Type B pancreatic cell (in vitro differentiated cells): ENCODE measurements at places on chromosomes 12 and 14. TPM values are rescaled to one million over a fixed set of nuclear protein-coding genes. Genes with fewer than 3 reads are reported as not detected.

OR5AU1 gene
- 0.17 TPM in 1 of 2 replicates, not detected in the other for total RNA-seq

KRT6A gene
- total RNA-seq: 9.9 and 41.6 TPM in 2 replicates

GDF3 gene
- total RNA-seq: not detected in 2 replicates

ATP5MC2 gene
- total RNA-seq: 312 and 402 TPM in 2 replicates

FSCB gene
- 0.12 TPM in 1 of 2 replicates, not detected in the other for total RNA-seq

LRP6 gene
- 57.7 and 64.0 TPM in 2 replicates for total RNA-seq

VRTN gene
- not detected in 2 replicates for total RNA-seq

GAS2L3 gene
- 27.5 and 29.4 TPM in 2 replicates for total RNA-seq

KRT77 gene
- total RNA-seq: 0.27 and 2.3 TPM in 2 replicates

GRCh38 chr14:61645247-61645646 lies 50.1 kb upstream of the HIF1A start:
- H3K4me3 ChIP-seq: no peak overlapping the region
- peaks cover 7% of the 10 kb centered on the region for H3K4me1 ChIP-seq
- H3K36me3 ChIP-seq: no peaks in the 10 kb centered on the region

DNA sequence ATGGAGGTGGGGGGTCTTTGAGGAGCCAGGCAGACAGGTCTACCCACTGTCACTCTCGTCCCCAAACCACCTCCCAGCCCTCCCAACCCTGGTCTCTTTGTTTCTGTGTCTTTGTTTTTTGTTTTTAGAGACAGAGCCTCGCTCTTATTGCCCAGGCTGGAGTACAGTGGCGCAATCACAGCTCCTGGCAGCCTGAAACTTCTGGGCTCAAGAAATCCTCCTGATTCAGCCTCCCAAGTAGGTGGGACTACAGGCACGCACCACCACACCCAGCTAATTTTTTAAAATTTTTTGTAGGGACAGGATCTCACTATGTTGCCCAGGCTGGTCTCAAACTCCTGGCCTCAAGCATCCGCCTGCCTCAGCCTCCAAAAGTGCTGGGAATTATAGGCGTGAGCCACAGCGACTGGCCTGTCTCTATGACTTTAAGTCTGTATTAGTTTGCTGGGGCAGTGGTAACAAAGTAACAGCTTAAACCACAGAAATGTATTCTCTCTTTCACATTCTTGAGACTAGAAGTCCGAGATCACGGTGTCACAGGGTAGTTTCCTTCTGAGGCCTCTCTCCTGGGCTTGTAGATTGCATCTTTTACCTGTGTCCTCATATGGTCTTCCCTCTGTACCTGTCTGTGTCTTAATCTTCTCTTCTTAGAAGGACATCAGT lies 26.1 kb downstream of the DTX1 start:
- H3K27me3 ChIP-seq: peaks cover 55% of the 10 kb centered on the region
- H3K4me3 ChIP-seq: no peak overlapping the region
- peaks cover 4% of the 10 kb centered on the region for H3K4me1 ChIP-seq
- DNase-seq: no peak
- H3K27ac ChIP-seq: no peak overlapping the region
- H3K36me3 ChIP-seq: no peaks in the 10 kb centered on the region

- peak within 1 kb of the TSS; percentile 74 for H3K27ac ChIP-seq
- H3K27me3 ChIP-seq: no peaks in the 10 kb centered on the region
- peak; percentile 94 for DNase-seq
These were observed at the start of gene TEX22 for GRCh38 chr14:105398044-105398725. Gene TEX22, plus strand, starts transcription at chr14:105398538. Its CDS starts 803 bp downstream, at chr14:105399341.

- H3K27me3 ChIP-seq: peaks cover 5% of the 10 kb centered on the region
- no peaks in the 10 kb centered on the region for H3K4me1 ChIP-seq
- no peak overlapping the region for H3K4me3 ChIP-seq
- no peaks in the 10 kb centered on the region for H3K36me3 ChIP-seq
- no peak for DNase-seq
These were observed 368.0 kb downstream of the SEC23A start for GRCh38 chr14:38735005-38735404.

GRCh38 chr12:43349863-43350262 lies 202.1 kb downstream of the ADAMTS20 start:
- H3K4me3 ChIP-seq: no peak overlapping the region
- DNase-seq: no peak
- no peak overlapping the region for H3K27ac ChIP-seq
- H3K4me1 ChIP-seq: peaks cover 8% of the 10 kb centered on the region
- peaks cover 2% of the 10 kb centered on the region for H3K27me3 ChIP-seq

- DNase-seq: no peak
- H3K27ac ChIP-seq: no peak overlapping the region
- no peak overlapping the region for H3K4me3 ChIP-seq
- no peaks in the 10 kb centered on the region for H3K36me3 ChIP-seq
- H3K4me1 ChIP-seq: peaks cover 21% of the 10 kb centered on the region
- H3K27me3 ChIP-seq: no peaks in the 10 kb centered on the region
These were observed 49.5 kb upstream of the POC1B start for GRCh38 chr12:89575374-89575773.

DNA sequence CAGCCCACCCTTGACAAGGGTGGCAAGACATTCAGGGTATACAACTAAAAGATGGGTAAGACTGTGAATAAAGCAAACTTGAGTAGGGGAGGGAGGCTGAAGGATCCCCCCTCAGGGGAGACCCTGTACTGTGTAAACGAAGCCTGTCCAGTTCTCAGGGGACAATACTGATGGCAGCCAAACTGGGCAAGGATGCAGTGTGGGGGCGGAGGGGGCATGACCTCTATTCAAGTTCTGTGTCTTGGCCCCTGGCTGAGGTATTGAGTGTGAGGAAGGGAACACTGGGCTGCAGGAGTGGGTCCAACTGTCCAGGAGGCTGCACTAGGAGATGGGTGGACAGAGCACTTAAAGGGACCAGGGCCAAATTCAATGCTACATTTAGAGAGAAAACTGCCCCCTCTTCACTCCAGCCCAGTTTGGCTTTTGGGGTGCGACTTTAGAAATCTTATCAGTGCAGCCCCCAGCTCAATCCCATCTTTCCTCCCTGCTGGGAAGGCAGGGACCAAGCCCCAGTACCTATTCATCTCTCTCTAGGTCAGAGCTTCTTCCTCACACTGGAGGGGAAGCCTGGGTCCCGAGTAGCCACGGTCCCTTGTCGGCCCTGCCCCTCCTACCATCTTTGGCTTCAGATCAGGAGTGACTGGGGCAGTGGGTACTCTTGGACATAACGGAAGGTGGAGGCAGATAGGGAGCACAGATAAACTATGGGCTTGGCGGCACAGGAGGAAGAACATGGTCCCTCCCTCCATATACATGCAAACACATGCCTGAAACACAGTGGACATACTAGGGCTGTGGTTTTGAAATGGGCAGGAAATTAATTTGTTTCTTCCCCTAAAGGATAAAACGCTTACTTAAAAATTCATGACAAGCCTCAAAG lies 11.8 kb downstream of the SLC39A5 start:
- no peak for DNase-seq
- peak overlapping the region; percentile 20 for H3K27ac ChIP-seq
- H3K27me3 ChIP-seq: no peaks in the 10 kb centered on the region

- H3K27ac ChIP-seq: no peak overlapping the region
- no peak overlapping the region for H3K4me3 ChIP-seq
- H3K36me3 ChIP-seq: no peaks in the 10 kb centered on the region
- H3K27me3 ChIP-seq: no peaks in the 10 kb centered on the region
- DNase-seq: no peak
These were observed 13.0 kb downstream of the KLRD1 start for GRCh38 chr12:10320643-10321042.

- no peak for DNase-seq
- H3K27ac ChIP-seq: no peak overlapping the region
- H3K36me3 ChIP-seq: peaks cover 29% of the 10 kb centered on the region
These were observed 147.7 kb downstream of the ERC1 start for GRCh38 chr12:1138691-1139090.

DNA sequence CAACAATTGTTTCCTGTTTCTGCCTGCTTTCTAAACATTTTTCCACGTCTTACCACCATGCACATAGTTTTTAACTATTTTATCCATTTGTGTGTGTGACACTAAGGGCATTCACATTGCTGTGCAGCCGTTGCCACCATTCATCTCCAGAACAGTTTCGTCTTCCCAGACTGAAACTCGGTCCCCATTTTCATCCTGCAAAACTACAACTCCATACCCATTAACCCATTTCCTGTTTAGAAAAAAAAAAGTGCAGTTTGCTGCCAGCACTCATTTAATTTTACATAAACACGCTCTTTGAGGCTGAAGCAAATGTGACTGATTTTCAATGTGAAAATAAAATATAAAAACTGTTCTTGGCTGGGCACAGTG lies 15.5 kb downstream of the UBC start:
- no peaks in the 10 kb centered on the region for H3K27me3 ChIP-seq
- peaks cover 12% of the 10 kb centered on the region for H3K4me1 ChIP-seq
- no peak overlapping the region for H3K4me3 ChIP-seq

DNA sequence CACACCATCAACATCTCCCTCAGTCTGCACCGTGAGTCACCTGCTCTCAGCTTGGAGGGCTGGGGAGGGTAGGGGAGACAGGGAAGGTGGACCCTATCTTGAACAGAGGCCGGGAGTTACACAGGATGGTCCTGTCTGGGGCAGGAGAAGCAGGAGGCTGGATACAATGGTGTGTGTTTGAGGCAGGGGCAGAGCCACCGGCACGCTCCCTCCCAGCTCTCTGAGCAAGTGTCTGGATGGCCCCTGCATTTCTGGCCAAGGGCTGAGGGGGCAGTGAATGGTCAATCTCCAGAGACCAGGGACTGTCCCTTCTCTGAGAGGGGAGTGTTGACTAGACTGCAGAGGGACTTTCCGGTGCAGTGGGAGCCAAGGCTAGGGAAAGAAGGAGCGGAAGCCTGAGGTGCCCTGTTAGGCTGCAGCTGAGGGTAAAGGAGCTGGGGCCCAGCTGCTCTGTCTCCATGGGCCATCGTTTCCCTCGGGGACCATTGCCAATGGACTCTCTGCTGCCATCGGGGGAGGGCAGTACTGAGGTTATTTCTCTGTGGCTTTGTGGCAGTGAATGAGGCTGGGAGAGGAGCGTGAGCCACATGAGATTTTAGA lies 1.9 kb downstream of the LRP1-AS start:
- peak overlapping the region; percentile 53 for H3K27ac ChIP-seq
- no peaks in the 10 kb centered on the region for H3K27me3 ChIP-seq
- DNase-seq: no peak
- H3K36me3 ChIP-seq: peaks cover 28% of the 10 kb centered on the region

DNA sequence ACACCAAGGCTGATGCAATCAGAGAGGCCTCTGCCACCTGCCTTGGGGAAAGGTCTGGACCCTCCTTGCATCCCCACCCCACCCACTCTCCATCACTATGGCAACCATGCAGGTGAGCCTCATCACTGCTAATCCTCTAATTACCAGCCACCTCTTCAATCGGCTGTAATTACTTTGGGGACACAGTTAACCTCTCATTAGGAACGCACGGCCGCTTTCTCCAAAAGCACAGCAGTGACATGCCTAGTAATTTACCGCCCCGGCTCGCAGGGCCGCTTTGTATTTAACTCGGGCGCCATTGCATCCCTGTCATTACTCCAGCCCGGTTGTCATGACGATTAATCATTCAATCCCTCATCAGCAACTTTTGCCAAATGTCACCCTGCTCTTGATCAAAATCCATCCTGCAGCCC lies 36.3 kb upstream of the FAM222A start:
- no peak for DNase-seq
- H3K27me3 ChIP-seq: peaks cover 30% of the 10 kb centered on the region
- no peak overlapping the region for H3K27ac ChIP-seq
- H3K4me1 ChIP-seq: peaks cover 9% of the 10 kb centered on the region
- H3K36me3 ChIP-seq: no peaks in the 10 kb centered on the region

DNA sequence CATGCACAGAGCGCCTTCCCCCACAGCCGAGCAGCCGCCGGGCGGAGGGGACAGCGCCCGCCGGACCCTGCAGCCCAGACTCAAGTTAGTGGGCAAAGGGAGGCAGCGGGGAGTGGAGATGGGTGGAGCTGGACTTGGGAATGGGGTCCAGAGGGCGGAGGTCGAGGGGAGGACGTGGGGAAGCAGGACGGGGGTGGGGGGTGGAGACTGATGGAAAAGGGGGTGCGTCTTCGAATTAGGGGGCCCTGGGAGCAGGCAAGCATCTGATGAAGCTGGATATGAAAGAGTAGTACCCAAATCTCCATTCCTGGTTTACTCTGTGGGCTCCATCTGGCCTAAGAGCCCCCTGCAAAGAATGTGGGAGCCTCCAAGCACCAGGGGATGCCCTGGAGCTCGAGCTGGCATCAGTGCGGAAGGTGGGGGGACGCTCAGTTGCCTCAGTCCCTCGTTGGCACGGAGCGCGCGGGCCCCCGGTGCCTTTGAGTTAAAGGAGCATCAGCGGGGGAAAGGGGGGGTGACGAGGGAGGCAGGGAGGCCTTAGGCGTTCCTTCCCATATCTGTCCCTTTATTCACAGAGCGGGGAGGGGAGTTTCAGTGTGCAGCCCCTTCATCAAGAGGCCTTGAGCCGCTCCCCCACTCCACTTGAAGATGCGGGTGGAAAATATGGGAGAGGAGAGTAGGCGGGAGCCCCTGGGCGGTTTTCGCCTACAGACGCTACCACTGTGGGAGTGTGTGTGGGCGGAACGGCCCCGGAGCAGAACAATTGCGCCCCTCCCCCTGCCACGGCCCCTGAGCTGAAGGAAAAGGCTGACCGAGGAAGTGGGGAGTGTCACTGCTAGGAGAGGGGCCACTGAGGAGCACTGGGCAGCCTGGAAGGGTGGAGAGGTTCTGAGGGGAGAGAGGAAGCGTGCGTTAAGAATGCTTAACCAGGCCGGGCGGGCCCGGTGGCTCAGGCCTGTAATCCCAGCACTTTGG lies 644 bp downstream of the NAB2 start:
- peaks cover 7% of the 10 kb centered on the region for H3K36me3 ChIP-seq
- peak overlapping the region; percentile 93 for H3K27ac ChIP-seq
- H3K4me3 ChIP-seq: peak overlapping the region; percentile 98
- no peaks in the 10 kb centered on the region for H3K27me3 ChIP-seq
- peak; percentile 75 for DNase-seq
- H3K4me1 ChIP-seq: peaks cover 47% of the 10 kb centered on the region

DNA sequence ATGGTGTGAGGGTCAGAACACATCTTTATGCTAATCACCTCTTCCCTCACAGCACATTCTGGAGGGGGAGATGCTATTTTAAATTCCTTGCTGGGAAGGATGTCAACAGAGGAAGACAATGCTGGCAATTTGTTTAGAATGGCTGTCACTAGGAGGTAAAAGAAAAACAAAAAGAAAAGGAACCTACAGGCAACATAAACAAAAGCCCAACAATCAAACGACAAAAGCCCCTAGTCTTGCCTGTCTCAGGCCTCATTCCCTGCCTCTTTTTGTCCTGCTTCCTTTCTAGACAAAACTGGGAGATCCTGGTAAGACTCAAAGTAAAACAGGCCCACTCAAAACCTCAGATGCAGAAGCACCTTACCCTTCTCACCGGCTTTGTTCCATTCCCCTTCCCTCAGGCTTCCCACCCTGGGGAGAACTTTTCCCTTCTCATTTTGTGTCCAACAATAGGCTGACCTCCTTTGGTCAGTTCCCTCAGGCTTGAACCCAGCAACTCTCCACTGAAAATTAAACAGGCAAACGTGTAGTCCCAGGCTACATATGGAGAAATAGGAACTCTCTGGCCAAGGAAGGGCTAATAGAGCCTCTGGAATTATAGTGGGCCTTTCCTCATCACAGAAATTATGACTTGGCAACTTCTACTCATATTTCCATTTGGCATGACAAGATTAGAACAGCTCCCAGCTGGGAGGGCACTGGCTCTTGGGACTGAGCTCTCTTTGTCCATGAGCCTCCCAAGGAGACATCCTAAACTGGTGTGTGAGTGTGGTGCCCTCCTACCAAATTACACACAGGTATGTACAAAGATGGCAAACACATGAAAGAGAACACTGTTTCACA lies 193.0 kb downstream of the MON2 start:
- no peak for DNase-seq
- peaks cover 38% of the 10 kb centered on the region for H3K4me1 ChIP-seq
- peaks cover 39% of the 10 kb centered on the region for H3K36me3 ChIP-seq
- no peaks in the 10 kb centered on the region for H3K27me3 ChIP-seq
- H3K27ac ChIP-seq: no peak overlapping the region
- no peak overlapping the region for H3K4me3 ChIP-seq

- H3K4me1 ChIP-seq: peaks cover 32% of the 10 kb centered on the region
- H3K36me3 ChIP-seq: peaks cover 6% of the 10 kb centered on the region
- peaks cover 3% of the 10 kb centered on the region for H3K27me3 ChIP-seq
These were observed 1.8 kb downstream of the XRCC3 start for GRCh38 chr14:103713304-103714062.
